ENCODE measurements at places on chromosomes 7 and 10. TPM values are rescaled to one million over a fixed set of nuclear protein-coding genes. Genes with fewer than 3 reads are reported as not detected.

DNA sequence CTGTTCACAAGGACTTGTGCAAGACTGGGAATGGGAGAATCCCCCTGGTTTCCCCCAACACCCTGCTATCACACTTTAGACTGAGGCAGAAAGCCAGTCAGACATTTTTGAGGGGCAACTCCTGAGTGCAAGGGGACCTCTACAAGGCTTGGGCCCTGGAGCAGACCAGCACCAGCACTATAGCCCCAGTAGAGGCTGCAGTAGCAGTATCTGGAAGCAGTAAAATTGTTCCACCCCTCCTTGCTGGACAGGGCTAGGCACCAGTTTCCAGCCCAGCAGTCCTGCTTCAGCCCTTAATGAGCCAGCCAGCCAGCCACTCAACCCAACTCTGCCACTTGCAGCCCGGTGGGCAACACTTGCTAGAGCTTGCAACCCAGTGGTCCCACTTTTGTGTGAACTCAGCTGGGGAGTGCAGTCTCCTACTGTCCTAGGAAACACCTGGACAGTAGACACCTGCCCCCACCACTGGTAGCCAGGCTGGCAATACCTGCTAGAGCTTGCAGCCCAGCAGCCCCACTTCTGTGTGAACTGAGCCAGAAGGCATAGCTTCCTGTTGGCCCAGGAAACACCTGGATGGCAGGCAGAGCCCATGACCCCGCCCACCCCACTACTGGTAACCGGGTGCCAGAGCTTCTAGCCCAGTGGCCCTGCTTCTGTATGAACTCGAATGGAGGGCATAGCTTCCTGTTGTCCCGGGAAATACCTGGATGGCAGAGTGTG lies 65.0 kb downstream of the FBXL13 start:
- no peak for DNase-seq

GRCh38 chr7:46852795-46853194 lies 729.1 kb downstream of the TNS3 start:
- no peak for DNase-seq

- no peak for DNase-seq
These were observed 40.4 kb downstream of the KCTD7 start for GRCh38 chr7:66669088-66669487.

DNA sequence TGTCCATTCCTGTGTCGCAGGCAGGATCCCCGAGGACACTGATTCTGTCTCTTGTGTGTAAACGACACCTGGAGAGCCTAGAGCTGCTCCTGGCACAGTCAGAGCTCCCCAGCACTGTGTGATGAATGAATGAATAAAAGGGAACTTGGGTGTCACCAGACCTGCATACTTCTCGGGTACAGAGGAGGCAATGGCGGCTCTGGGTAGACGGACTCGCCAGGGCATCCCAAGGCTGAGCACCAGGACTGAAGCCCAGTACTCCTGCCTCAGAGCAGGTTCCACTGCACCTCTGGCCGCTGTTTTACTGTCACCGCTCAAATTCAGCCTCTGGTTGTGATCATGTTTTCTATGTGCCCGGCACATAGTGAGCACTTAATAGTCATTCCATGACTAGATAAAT lies 255.8 kb downstream of the GLRX3 start:
- DNase-seq, result no peak

- DNase-seq, result no peak
These were observed 316.6 kb downstream of the GFRA1 start for GRCh38 chr10:115956225-115957011.

GRCh38 chr10:100372415-100373297 lies 25.6 kb downstream of the SCD start:
- no peak for DNase-seq

GRCh38 chr7:87599336-87599735 lies 1.3 kb downstream of the ABCB1 start:
- DNase-seq, result no peak

- no peak for DNase-seq
These were observed 719.5 kb downstream of the XPNPEP1 start for GRCh38 chr10:109203646-109204353.

GRCh38 chr10:78405231-78405630 lies 371.6 kb downstream of the RPS24 start:
- peak; percentile 17 for DNase-seq

DNA sequence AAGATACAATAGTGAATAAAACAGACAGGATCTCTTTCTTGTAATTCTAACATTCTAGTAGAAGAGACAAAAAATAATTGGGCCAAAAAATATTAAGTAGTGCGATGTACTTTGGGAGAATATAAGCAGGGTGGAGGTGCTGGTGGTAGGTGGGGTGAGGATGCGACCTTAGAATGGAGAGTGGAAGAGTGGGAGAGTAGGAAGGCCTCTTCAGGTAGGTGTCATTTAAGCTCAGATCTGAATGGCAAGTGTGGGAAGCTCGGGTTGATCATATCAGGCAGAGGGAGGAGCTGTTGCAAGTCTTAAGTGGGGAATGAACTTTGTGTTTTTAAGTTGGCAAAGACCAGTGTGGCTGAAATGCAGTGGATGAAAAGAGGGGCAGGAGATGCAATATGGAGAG lies 3.8 kb upstream of the IFRD1 start:
- DNase-seq, result no peak

GRCh38 chr10:119006451-119007210 lies 22.9 kb upstream of the NANOS1 start:
- DNase-seq, result no peak

DNA sequence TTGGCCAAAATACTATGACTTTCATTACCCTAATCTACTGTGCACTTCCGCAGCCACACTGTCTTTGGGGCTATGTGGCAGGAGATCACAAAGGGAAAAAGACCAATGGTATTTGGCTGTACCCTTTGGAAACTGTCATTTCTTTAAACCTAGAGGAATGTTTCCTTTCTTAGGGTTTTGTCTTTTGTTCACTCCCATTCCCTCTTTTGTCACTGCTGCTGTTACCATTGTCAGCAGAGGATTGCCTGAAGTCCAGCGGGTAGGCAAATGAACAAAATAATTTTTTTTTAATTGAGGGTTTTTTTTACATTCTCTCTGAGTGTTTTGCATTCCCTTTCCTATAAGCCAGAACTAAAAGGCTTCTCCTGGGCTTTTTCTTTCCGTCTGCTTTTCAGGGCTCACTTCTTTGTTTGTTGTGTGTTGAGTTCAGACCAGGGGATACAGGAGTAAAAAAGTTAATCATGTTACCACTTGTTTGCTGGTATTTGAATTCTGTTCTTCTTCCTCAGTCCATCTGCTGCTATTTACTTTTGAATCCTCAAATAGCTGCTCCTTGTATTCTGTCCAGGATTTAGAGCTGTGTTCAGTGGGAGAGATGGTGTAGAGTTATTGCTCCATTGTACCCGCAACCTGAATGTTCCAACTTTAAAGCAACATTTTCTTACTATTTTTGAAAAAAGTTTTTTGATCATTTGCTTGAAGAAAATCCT lies 374.6 kb downstream of the SUGCT start:
- DNase-seq, result no peak

DNA sequence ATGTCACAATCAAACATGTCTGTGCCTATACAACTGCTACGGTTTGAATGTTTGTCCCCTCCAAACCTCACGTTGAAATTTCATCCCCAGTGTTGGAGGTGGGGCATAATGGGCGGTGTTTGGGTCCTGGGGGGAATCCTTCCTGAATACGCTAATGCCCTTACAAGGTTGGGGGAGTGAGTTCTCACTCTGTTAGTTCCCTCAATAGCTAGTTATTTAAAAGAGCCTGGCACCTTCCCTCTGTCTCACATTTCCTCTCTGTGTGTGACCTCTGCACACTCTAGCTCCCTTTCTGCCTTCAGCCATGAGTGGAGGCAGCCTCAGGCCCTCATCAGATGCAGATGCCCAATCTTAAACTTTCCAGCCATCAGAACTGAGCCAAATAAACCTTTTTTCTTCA lies 129.5 kb downstream of the GRM8 start:
- DNase-seq, result no peak

GRCh38 chr7:80548840-80549530 lies 37.1 kb upstream of the GNAT3 start:
- DNase-seq, result no peak

DNA sequence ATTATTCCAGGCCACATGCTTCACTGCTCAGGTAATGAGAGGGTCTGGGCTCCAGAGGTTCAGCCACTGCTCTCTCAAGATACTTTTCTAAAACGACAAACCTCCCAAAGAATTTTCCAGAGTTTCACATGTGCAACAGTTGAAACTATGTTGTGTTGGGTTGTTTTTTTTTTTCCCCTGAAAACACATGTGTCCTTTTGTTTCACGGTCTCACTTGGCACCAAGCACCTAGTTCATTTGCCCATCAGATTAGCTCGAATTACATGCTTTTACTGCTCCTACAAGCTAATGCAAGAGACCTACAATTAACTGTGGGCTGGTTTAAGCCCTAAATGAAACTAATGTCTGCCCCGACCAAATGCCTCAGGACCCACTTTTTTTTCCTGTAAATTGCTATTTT lies 313.3 kb downstream of the FGFR2 start:
- DNase-seq, result no peak

- no peak for DNase-seq
These were observed 1519.6 kb downstream of the REEP3 start for GRCh38 chr10:65040796-65041195.

DNA sequence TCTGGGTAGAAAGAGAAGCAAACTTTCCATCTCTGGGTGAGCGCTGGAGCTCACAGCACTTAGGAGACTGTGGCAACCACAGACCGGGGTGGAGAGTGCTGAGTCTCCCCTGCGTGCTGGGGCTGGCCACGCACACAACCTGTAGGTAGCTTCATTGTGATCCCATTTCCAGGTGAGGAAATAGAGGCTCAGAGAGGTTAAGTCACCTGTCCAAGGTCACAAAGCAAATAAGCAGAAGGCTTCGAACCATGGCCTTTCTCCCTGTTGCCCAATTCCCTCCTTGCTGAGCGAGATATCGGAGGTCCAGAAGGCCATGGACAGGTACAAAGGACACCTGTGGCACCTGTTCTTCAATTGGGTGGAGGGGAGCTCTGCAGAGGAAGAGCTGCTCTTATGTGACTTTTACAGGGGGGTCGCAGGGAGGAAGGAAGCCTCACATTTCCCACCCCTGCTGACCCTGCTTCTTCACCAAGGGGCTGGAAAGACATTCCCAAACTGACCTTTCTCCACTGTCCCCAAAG lies 39.4 kb downstream of the ZCCHC24 start:
- peak; percentile 38 for DNase-seq

Gene GRM8
- total RNA-seq, result 0.93 TPM

Gene OR6V1
- total RNA-seq, result not detected

Gene TAS2R3
- total RNA-seq, result 2.6 TPM

Gene GRID2IP
- total RNA-seq, result 4.5 TPM

Gene SLC26A5
- total RNA-seq, result 0.42 TPM

Gene UNCX
- total RNA-seq, result not detected

Gene ACTL6B
- not detected for total RNA-seq

Gene FFAR4
- total RNA-seq, result not detected

Gene SCART1
- total RNA-seq, result 0.80 TPM

All from endodermal cell (in vitro differentiated cells).